Dorsolateral prefrontal cortex (tissue), 122 donors: ENCODE measurements at places on chromosomes 16 and 17.

- peak; percentile 32 for DNase-seq
Measured at GRCh38 chr16:49581630-49582298, 208.2 kb downstream of the C16orf78 start.

DNA sequence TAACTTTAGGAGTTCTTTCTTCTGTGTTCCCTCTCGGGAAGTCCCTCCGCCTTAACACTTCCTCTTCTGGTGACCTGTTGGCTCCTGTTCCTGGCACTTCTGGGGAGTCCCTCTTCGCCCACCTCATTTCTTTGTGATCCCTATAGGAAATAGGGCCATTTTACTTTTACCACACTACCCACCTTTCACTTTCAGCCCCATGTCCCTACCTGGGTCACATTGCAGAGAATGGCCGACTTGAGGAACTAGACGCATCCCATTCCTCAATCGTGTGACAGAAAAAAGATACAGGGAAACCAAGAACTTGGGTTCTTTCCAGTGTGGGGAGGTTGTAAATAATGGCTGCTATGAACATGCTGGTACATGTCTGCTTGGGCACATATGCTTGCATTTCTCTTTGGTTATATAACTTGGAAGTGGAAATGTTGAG is 6.6 kb downstream of the IL21R start:
- DNase-seq = no peak

GRCh38 chr16:81313701-81314602 is 810 bp upstream of the GAN start:
- no peak for DNase-seq

GRCh38 chr16:11726008-11726407 is 16.6 kb downstream of the TXNDC11 start:
- no peak for DNase-seq

GRCh38 chr16:63287401-63287800 is 1251.2 kb upstream of the CDH8 start:
- no peak for DNase-seq

- no peak for DNase-seq
Measured at GRCh38 chr17:57872536-57872935, 22.7 kb upstream of the MRPS23 start.

DNA sequence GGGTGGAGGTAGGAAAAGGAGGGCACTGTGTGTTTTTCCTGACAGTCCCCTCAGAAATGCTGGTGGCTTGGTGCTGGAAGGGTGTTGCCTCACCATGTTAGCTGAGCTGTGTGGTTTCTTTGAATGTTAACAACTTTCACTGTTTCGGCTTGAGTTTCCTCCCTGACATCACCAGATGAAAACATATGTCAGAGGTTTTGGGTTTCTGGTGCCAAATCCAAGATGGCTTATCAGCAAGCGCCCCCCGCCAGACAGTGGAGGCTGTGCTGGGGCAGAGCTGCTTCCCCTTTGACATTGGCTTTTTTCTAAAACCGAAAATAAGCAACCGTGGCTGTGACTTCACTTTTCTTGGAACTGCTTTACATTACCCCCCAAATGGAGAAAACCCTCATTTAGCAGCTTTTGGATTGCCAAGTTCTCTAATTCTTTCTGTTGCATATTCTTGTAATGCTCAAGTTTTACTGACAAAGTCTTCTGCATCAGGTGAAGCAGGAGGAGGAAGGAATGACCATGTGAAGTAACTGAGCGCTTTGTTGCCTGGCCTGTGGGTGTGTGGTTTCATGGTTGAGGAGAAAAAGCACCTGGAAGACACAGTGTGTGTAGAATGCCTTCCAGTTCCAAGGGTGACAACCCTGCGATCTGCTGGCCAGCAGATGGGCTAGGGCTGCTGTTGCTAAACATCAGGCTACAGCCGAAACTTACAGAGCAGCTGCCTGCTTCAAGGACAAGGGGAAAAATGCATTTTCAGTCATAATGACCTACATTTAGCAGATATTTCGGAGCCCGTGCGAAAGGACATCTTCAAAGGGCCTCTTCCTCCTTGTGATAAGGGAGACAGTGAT is 9.7 kb downstream of the RMI2 start:
- DNase-seq = no peak

GRCh38 chr17:74569020-74570003 is 2.0 kb upstream of the CD300H start:
- peak; percentile 65 for DNase-seq

DNA sequence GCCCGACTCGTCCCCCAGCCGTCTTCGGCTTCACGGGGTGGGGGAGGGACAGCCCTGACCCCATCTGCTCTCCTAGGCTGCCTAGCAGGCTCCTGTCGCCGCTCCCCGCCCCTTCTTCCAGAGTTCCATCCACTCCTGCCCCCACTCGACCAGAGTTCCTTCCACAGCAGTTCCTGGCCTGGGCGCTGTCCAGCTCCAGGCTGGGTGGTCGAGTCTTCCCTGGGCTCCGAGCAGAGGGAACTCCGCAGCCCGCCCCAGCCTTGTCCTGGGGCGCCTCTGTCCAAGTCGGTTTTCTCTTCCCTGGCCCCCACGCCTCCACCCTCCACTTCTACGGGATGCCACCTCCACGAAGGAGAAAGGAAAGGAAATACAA is 1.4 kb downstream of the PYY start:
- DNase-seq = no peak

DNA sequence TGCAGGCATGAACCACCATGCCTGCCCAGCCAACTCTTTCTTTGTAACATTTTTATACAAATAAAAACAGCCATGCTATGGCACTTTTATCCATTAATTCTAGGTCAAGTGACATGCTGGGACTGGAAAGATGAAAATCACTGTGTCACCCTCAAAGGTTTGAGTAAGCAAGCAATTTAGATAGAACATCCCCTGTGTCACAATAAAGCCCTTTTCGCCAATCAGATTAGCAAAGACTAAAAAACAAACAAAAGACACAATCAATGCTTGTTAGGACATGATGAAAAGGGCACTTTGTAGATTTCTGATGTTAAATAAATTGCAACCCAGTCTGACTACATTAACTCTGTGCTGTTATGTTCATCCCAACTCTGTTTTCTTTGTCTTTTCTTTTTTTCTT is 26.4 kb downstream of the CHP2 start:
- DNase-seq = no peak

DNA sequence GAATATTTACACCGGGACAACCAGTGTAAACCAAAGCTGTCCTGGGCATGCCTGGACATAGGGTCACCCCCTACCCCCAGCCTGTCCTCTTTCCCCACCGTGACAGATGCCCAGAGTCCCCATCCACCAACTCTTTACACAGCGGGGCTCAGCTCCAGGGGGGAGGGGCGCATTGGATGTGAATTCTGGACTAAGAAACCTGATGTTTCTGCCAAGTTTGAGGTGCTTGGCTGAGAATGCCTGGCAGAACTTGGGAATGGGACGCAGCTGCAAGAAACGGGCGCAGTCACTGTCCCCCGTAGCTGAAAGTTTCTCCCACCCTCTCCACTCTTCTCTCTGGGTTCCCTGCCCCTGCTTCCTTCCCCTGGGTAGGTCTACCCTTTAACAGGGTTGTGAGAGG is 68.0 kb upstream of the CDC42EP4 start:
- no peak for DNase-seq
